ENCODE measurements at places on chromosomes 2 and 18.

GRCh38 chr2:77866661-77867060, 344.5 kb upstream of the LRRTM4 start:
- DNase-seq: no peak

- DNase-seq: peak; percentile 45
Measured at GRCh38 chr18:80109676-80110078, 615 bp downstream of the ADNP2 start.

- no peak for DNase-seq
Measured at GRCh38 chr2:200172944-200173581, 133.4 kb upstream of the SPATS2L start.

DNA sequence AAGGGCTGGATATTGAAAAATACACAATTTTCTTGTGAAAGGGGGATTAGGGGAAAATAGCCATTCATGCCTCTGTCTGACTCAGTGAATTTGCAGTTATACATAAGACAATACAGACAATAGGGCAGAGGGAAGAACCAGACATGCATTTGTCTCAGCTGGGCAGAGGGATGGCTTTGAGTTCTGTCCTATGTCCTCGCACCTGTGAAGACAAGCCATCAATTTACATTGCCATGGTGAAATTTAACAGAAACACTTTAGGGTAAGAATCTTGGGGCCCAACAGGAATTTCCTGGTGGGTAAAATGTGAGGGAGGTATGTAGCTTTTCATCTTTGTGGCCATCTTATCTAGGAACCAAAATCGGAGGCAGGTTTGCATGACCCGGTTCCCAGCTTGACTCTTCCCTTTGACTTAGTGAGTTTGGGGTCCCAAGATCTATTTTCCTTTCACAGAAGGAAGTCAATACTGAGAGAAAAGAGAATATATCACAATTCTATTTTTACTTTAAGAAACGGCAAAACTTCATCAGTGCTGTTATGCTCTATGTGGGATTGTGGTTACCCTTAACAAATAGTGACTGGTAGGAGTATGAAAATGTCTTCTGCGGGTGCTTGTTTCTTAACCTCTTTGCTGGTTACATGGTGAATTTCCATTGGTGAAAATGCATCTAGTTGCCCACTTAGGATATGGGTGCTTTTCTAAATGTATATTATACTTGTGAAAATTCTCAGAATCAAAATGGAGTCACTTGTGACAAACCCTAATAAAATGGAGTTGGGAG, 221.8 kb downstream of the SPP2 start:
- no peak for DNase-seq

- DNase-seq: no peak
Measured at GRCh38 chr2:128568106-128568505, 249.4 kb upstream of the HS6ST1 start.

DNA sequence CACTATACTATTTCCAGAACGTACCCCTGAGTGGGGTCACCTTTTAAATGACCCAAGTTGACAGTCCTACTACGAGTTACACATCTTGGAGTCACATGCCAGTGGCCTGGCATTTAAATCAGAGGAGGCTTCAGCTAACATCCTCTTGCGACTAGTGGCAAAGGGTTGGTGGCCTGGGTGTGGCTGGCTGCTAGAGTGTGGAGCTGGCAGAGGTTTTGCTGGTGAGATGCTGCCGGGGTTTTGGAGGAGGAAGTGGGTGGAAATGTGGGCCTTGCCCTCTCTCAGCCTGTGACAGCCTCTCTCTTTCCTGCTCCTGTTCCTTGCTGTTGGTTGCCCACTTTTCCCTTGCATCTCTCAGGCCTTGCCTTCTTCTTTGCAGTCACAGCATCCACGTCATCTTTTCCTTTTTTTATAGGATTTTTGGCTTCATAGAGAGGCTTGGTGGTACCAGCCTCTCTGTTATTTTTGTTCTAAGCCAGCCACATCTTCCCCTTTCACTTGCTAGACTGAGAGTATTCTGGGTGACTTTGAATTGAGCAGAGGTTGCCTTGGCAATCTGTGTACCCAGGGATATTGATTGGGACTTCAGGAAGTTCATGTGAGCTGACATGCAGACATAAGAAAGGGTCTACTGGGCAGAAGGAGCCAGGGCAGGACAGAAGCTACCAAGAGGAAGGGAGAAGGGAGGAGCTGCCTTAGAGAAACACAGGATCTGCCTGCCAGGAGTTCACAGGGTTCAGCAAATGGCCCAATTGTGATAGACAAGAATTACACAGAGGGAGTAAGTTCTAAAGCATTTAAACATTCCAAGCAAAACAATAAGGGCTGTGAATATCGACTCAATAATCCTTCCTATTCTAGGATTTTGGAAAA, 55.4 kb downstream of the CDC42EP3 start:
- no peak for DNase-seq

GRCh38 chr2:216546641-216547403, 48.2 kb downstream of the RPL37A start:
- no peak for DNase-seq

- DNase-seq: no peak
Measured at GRCh38 chr2:218970894-218971293, 11.4 kb downstream of the CDK5R2 start.

GRCh38 chr2:147572622-147573021, 272.2 kb upstream of the ACVR2A start:
- no peak for DNase-seq

- peak; percentile 41 for DNase-seq
Measured at GRCh38 chr2:55490554-55490953, 29.0 kb upstream of the CFAP36 start.

GRCh38 chr2:212843409-212844199, 305.0 kb upstream of the ERBB4 start:
- DNase-seq: no peak

GRCh38 chr2:38202713-38203445, 126.9 kb upstream of the CYP1B1 start:
- no peak for DNase-seq

DNA sequence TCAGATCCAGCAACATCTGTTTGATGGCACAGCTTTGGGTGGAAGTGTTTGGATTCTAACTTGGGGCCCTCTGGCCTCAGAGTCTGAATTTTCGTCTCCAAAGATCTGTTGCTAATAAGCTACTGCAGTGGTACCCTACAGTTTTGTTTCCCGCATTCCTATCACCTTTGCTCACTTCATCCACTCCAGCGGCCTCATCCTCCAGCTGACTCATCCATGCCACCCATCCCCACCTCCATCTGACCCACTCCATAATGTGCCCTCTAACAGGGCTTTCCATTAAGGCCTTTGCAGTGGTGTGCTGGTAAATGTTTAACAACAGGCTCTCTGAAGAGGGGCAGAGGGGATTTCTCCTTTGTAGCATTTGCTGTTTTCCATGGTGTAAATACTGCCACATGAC, 225.5 kb downstream of the TGIF1 start:
- DNase-seq: no peak

DNA sequence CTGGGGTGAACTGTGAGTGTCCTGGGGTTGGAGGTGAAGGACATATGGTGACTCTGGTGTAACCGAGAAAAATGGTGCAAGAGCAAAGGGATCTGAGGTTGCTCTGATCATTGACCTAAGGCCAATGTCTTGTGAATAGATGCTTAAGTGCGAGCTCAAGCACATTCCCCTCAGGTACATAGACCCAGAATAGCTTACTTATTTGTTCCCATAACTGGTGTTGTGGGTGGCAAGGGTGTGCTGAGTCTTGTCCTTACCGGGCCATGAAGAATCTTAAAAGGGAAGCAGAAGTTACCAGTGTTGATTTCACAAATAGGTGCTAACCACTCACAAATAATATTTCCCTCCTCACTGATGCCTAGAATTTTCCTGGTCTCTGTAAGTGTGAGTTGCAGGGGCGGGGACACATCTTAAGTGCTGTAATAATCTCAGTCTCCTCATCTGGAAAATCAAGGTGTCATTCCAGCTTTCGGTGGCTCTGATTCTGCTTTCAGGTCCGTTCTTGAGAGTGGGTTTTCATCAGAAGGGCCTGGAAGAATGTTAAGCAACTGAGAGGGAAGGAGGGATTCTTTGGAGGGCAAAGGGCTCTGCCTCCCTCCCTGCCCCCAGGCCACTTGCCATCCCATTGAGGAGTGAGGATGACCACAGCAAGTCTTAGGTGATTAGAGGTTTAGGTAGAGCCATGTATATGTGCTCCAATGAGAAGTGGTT, 54.9 kb downstream of the LIPG start:
- no peak for DNase-seq

DNA sequence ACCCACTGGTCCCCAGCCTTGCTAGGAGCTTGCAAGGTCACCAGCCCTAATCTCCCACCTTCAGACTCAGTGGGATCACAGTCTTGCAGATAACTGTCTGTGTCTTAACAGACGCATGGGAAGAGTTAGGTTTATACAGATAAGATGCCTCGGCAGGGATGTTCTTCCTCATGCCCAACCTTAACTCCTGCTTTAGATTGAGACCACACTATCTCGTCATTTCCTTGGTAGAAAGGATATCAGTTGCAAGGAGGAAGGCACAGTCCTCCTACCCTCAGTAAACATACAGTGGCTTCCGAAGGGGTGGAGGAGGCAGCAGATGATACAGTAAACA, 7.2 kb downstream of the NT5DC4 start:
- DNase-seq: no peak

DNA sequence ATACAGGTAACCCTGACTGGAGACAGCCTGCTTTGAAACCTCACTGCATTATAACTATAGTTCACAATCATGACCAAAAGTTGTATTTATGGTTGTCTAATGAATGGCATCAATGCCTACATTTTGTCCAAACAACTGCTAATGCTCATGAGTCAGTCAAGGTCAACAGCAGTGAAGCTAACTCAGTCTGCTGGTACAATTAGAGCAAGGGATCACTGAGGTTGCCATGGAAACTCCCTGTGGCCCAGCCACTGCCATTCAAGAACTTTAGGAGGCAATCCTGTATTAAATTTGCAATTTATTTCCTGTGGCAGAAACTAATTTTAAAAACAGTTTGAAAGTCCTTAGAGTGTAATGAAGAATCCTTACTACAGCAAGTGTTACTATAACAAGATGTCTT, 185.1 kb upstream of the SMAD7 start:
- DNase-seq: peak; percentile 73

DNA sequence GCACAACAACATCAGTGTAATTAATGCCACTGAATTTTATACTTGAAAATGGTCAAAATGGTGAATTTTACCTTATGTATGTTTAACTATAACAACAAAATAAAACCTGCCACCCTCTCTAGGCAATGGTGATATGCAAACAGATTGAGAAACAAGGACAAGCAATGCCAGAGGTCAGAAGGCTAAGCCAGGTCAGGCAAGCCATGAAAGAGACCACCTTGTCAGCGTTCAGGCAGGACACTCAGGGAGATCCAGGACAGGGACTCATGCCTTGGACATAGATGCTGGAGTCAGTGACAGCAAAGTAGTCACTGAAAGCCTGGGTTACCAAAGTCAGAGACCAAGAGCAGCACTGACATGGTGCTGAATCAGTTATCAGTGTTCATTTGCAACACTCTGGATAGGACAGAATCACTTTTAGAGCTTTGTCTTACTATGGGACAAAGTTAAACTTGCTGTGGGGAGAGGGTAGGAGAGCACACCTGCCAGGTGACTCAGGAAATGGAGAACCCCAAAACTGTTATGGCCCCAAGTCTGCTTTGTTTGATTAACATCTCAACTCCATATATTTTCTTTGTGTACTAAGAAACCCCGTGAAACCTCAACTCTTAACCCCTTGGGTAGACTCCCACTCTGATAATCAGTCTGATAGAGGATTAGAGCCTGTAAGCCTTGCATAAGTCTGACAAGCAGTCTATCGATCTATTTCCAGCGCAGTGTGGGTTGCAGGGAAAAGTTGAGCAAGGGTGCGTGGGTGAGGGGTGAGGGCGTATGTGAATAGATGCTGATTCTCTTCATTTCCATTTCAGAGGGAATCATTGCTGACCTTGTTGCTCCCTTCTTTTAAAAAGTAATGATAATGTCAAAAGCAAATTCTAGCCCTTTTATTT, 48.7 kb upstream of the ZNF385B start:
- DNase-seq: no peak

DNA sequence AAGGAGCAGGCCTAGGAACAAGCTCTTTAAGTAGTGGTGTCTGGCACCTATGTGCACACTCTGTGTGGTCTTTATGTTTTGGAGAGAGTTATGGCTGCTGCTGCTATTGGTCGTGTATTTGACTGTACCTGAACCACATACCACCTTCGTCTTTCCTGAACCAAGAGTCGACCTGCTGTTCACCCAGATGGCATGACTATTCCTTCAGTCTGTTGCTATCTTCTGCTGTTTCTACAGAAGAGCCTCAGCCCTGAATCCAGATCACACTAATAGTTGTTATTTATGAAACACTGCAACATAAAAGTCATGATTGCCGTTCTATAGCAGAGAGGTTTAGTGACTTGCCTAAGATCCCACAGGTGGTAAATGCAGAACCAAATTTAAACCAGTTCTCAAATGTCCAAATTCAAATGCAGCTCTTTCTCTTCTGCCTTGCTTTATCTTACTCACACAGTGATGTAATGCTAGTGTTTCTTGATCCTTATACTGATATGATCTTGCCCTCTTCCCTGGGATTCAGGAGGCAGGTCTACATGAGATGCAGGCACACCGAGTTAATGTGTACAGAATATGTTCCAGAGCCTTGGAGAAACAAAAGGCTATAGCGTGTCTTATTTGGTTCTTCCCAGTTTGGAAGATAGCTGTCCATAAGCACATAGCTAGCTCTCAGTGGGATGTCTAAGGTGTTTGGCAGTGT, 122.1 kb upstream of the FOSL2 start:
- no peak for DNase-seq

- DNase-seq: no peak
Measured at GRCh38 chr2:11617984-11618707, 51.8 kb downstream of the NTSR2 start.

GRCh38 chr18:60411715-60412114, 39.1 kb upstream of the MC4R start:
- no peak for DNase-seq

DNA sequence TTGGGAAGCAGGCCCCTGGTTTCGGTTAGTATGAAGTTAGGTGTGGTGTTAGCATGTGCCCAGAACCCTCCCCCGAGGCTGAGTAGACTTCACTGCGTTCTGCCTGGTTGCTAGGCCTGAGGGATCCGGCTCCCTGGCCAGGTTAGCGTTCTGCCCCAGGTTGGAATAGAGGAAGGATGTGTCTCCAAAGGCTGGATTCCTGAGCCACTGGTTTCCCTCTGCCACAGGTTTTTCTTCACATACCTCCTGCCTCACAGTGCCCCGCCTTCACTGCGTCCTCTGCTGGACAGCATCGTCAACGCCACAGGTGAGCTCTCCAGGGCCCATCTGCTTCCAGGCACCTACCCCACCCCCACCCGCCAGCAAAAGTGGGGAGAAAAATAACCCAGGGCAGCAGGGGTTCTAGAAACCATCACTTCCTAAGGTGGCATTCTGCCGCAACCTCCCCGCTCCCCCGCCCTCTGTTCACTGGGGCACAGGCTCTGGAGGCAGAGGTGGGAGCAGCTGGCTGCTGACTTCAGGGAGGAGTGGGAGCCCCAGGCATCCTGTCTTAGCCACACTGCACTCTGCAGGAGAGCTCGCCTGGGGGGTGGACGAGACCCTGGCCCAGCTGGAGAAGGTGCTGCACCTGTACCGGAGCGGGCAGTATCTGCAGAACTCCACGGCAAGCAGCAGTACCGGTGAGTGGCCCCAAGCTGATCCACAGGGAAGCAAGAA, 7.1 kb downstream of the PKDCC start:
- no peak for DNase-seq

- DNase-seq: no peak
Measured at GRCh38 chr18:50644146-50644545, 84.3 kb downstream of the MAPK4 start.

Data from COR-L47 (cell line).